NCI-H1436 (cell line): ENCODE measurements at places on chromosomes 1 and 21.

DNA sequence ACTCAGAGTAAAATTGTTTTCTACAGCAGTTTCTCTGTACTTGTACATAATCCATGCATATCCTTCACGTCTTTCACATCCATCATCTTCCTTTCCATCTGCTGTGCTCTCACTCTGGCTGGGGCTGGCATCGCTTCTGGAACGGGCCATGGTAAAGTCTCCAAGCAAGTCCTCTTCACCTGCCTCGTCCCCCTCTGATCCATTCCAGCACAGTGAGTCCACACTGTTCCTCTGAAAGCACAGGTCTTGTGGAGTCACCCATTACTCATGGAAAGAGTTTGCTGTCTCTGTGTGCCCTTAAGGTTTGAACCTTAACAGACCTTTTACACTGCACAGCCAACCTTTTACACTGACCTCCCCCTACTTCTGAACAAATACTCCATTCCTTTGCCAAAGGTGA, 313.6 kb downstream of the ASTN1 start:
- DNase-seq: no peak

- DNase-seq: no peak
Observed at GRCh38 chr1:171292799-171293198, 21.2 kb upstream of the FMO4 start.

GRCh38 chr1:218377143-218377660, 32.1 kb downstream of the TGFB2 start:
- no peak for DNase-seq

- DNase-seq: no peak
Observed at GRCh38 chr1:26352338-26352679, 1.6 kb downstream of the CRYBG2 start.

- DNase-seq: no peak
Observed at GRCh38 chr1:73887412-73887811, 310.6 kb downstream of the LRRIQ3 start.
